ENCODE measurements at places on chromosomes 7 and 10. TPM values are rescaled to one million over a fixed set of nuclear protein-coding genes. Genes with fewer than 3 reads are reported as not detected.
A peak's percentile ranks its signal among the peaks of the same experiment; 100 is the strongest.

- DNase-seq = peak; percentile 83
- no peak overlapping the region for H3K4me3 ChIP-seq
- no peaks in the 10 kb centered on the region for H3K4me1 ChIP-seq
- no peak overlapping the region for H3K27ac ChIP-seq
- no peaks in the 10 kb centered on the region for H3K36me3 ChIP-seq
- no peaks in the 10 kb centered on the region for H3K27me3 ChIP-seq
Measured at GRCh38 chr7:134140889-134141867, 14.0 kb downstream of the LRGUK start.

- no peaks in the 10 kb centered on the region for H3K36me3 ChIP-seq
- peaks cover 8% of the 10 kb centered on the region for H3K4me1 ChIP-seq
- H3K27me3 ChIP-seq = peaks cover 5% of the 10 kb centered on the region
- H3K27ac ChIP-seq = no peak overlapping the region
- no peak for DNase-seq
Measured at GRCh38 chr7:134528749-134529148, 1.4 kb downstream of the AKR1B10 start.

DNA sequence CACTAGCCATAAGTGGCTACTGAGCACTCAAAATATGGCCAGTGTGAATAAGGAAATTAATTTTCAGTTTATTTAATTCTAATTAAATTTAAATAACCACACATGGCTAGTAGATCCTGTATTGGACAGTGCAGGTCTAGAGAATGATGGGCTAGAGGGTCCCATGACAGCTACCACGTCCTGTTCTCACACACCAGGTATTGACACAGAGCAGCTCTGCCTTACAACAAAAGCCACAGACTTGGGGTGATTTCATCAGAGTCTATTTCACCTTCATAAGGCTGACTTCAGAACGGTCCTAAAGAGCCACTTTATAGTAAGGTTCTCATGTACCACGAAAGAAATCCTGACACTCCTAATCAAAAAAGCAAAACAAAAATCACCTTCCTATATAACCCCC is 111.3 kb downstream of the UBE2H start:
- peaks cover 2% of the 10 kb centered on the region for H3K27me3 ChIP-seq
- no peak overlapping the region for H3K27ac ChIP-seq
- peaks cover 13% of the 10 kb centered on the region for H3K4me1 ChIP-seq

DNA sequence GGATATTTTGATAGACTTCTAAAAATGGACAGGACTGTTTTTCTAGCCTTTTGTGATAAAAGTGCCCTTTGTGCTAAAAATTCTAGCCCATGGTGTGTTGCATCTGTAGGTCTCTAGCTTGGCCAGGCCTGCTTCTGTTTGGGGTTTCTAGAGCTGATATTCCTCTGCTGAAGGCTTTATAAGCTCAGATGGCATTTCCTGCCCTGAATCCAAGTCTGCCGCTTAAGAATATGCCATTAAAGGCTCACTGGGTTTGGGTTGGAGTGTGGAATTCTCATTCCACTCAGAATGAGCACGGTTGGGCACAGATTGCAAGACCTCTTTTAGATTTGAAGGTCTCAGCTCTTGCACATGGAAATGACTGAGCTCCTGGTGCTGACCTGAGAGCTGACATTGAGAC is 49.4 kb upstream of the IGFBP3 start:
- peaks cover 8% of the 10 kb centered on the region for H3K4me1 ChIP-seq
- no peaks in the 10 kb centered on the region for H3K36me3 ChIP-seq
- DNase-seq = no peak

GRCh38 chr10:127798111-127798510 is 61.1 kb downstream of the FOXI2 start:
- peaks cover 3% of the 10 kb centered on the region for H3K27me3 ChIP-seq
- no peaks in the 10 kb centered on the region for H3K4me1 ChIP-seq
- H3K36me3 ChIP-seq = no peaks in the 10 kb centered on the region
- DNase-seq = no peak
- no peak overlapping the region for H3K27ac ChIP-seq

GRCh38 chr7:37540917-37541316 is 92.3 kb upstream of the ELMO1 start:
- peaks cover 1% of the 10 kb centered on the region for H3K27me3 ChIP-seq
- peaks cover 20% of the 10 kb centered on the region for H3K4me1 ChIP-seq
- H3K36me3 ChIP-seq = no peaks in the 10 kb centered on the region
- H3K4me3 ChIP-seq = no peak overlapping the region
- no peak overlapping the region for H3K27ac ChIP-seq

- peak overlapping the region; percentile 25 for H3K4me3 ChIP-seq
- H3K27me3 ChIP-seq = peaks cover 4% of the 10 kb centered on the region
- peaks cover 6% of the 10 kb centered on the region for H3K36me3 ChIP-seq
- DNase-seq = peak; percentile 86
- peak overlapping the region; percentile 86 for H3K27ac ChIP-seq
Measured at GRCh38 chr10:102678842-102679289, 34.6 kb downstream of the TRIM8 start.

- H3K4me3 ChIP-seq = no peak overlapping the region
- no peaks in the 10 kb centered on the region for H3K4me1 ChIP-seq
- no peak overlapping the region for H3K27ac ChIP-seq
- H3K27me3 ChIP-seq = no peaks in the 10 kb centered on the region
Measured at GRCh38 chr7:65955718-65956117, 26.3 kb downstream of the GUSB start.

DNA sequence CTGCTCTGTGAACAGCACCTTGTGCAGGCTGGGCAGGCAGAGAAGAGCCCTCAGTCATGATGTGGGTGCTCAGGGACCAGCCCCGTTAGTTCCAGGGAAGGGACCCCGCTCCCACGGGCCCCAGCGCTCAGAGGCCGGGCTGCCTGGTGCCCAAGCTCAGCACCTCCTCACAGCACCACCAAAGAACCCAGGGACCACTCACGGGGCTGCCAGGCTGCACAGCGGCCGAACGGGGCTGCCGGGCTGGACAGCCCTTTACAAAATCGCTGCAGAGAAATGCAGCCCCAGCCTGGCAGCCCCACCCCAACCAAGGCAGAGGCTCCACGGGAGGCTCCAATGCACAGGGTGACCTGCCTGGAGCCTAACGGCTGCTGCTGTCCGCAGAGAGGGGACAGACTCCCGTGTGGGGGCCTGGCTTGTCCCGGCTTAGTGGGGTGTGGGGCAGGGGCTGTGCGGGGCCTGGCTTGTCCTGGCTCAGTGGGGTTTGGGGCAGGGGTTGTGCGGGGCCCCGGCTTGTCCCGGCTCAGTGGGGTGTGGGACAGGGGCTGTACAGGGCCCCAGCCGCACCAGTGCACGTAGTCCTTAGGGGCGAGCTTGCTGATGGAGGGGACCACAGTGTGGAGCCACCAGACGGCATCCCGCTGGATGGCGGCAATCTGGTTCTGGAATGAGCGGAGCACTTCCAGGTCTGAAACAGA is 9.2 kb downstream of the INTS1 start:
- no peak for DNase-seq
- no peaks in the 10 kb centered on the region for H3K4me1 ChIP-seq
- peaks cover 11% of the 10 kb centered on the region for H3K36me3 ChIP-seq
- H3K4me3 ChIP-seq = no peak overlapping the region

DNA sequence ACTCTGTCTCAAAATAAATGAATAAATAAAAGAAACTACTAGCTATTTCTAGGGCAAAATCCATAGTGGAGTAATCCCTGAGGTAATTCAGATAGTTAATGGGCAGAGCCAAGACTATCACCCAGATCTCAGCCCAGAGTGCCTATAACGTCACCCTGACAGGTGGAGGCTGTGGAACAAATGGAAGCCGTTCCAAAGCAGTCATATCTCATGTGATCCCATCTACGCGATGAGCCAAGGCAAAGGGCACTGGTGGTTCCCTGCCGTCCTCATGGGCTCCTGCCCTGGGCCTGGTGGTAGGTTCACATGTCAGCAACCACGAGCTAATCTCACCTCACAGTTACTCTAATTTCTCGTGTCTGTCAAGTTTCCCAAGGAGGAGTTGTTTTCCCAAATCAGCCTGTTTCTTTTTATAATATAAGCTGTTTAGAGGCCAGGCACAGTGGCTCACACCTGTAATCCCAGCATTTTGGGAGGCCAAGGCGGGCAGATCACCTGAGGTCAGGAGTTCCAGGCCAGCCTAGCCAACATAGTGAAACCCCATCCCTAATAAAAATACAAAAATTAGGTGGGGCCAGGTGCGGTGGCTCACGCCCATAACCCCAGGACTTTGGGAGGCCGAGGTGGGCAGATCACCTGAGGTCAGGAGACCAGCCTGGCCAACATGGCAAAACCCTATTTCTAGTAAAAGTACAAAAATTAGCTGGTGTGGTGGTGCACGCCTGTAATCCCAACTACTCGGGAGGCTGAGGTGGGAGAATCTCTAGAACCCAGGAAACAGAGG is 22.5 kb upstream of the ASCC1 start:
- H3K4me1 ChIP-seq = peaks cover 4% of the 10 kb centered on the region
- H3K27me3 ChIP-seq = no peaks in the 10 kb centered on the region
- H3K4me3 ChIP-seq = no peak overlapping the region

DNA sequence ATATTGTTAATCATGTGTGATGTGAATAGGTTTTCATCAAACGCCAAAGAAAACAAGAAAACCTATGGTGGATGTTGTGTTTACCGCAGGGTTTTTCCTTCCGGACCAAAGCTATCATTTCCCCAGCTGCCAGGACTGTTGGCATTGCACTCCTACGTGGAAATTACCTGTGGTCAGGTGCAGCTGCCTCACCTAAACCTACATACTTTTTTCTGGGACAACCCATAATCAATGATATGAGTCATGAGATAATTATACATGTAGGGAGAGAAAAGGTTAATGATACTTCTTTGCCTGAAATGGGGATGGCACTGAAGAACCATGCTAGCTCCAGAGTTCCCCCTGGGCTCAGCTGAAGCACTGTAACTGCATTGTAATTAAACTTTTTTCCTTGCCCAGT is 223.6 kb upstream of the SEMA3E start:
- DNase-seq = no peak
- H3K36me3 ChIP-seq = no peaks in the 10 kb centered on the region
- H3K4me3 ChIP-seq = no peak overlapping the region

GRCh38 chr10:107692072-107692471 is 527.6 kb upstream of the SORCS1 start:
- DNase-seq = no peak
- no peaks in the 10 kb centered on the region for H3K27me3 ChIP-seq
- peaks cover 2% of the 10 kb centered on the region for H3K4me1 ChIP-seq
- no peaks in the 10 kb centered on the region for H3K36me3 ChIP-seq
- H3K27ac ChIP-seq = no peak overlapping the region
- H3K4me3 ChIP-seq = no peak overlapping the region

GRCh38 chr10:28082316-28082715 is 83.4 kb upstream of the ODAD2 start:
- no peak overlapping the region for H3K27ac ChIP-seq
- no peaks in the 10 kb centered on the region for H3K27me3 ChIP-seq
- no peaks in the 10 kb centered on the region for H3K36me3 ChIP-seq
- H3K4me1 ChIP-seq = no peaks in the 10 kb centered on the region
- H3K4me3 ChIP-seq = no peak overlapping the region

GRCh38 chr10:18362892-18363291 is 222.7 kb downstream of the CACNB2 start:
- H3K4me3 ChIP-seq = no peak overlapping the region
- H3K4me1 ChIP-seq = peaks cover 4% of the 10 kb centered on the region
- no peak for DNase-seq
- no peaks in the 10 kb centered on the region for H3K36me3 ChIP-seq
- no peak overlapping the region for H3K27ac ChIP-seq
- no peaks in the 10 kb centered on the region for H3K27me3 ChIP-seq

DNA sequence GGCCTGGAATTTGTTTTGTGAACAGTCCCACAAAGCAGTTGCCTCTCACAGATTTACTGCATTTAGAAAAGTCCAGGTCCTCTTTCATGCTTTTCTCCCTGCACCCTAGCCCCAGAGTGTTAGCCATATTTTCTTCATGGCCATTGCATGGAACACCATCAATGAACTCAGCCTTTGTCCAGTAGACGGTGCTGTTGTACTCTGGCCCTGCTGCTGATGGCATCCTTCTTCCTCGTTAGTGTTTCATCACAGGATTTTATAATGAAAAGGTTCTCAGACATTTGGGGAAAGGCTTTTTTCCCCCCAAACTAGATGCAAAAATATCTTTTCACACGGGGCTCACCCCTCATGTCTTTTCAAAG is 93.0 kb upstream of the SLC25A13 start:
- peak; percentile 52 for DNase-seq
- H3K36me3 ChIP-seq = no peaks in the 10 kb centered on the region
- no peak overlapping the region for H3K27ac ChIP-seq
- no peaks in the 10 kb centered on the region for H3K27me3 ChIP-seq

GRCh38 chr7:132030883-132031282 is 474.5 kb upstream of the PODXL start:
- DNase-seq = no peak
- H3K4me3 ChIP-seq = no peak overlapping the region
- H3K4me1 ChIP-seq = peaks cover 7% of the 10 kb centered on the region
- H3K36me3 ChIP-seq = no peaks in the 10 kb centered on the region
- H3K27me3 ChIP-seq = no peaks in the 10 kb centered on the region

DNA sequence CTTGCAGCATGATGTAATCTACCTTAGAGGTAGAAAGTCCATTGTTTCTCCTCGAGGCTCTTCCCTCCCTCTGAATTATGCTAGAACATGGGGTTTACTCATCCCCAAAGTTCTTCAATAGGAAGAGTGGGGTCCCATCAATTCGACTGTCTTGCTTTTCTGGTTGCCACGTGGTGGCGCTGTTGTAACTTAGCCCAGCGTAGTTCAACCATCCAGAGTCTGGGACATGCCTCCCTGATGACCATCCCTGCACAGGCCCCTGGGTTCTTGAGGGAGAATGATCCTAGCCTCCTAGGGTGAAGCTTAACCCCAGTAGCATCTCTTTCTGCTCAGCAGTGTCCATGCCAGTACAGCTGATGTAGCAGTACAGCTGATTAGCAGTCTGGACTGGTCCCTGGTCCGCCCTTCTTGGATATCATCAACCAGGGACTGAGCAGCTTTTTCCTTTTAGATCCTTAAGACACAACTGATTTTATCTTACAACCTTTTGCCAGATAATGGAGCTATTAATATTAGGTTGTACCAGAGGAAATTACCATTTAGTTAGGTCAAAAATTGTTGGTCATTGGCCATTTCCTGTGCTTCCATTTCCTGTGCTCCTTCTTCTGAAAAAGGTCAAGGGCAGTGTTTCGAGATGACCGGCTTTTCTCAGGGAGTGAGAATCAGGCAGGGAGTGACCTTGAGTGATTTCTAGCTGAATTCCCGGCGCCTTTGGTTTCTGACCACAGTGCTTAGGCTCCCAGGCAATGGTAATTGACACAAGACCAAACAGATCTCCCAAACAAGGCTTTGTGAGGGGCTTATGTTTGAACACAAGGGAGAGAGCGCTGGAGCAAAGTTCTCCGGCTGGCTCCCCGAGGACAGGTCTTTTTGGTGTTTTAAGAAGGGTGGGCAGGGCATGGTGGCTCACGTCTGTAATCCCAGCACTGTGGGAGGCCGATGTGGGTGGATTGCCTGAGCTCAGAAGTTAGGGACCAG is 65.4 kb downstream of the TACC2 start:
- peak; percentile 77 for DNase-seq
- H3K4me3 ChIP-seq = peak overlapping the region; percentile 4
- H3K4me1 ChIP-seq = peaks cover 10% of the 10 kb centered on the region
- no peaks in the 10 kb centered on the region for H3K36me3 ChIP-seq
- H3K27me3 ChIP-seq = peaks cover 4% of the 10 kb centered on the region

KEL gene
- 0.64 TPM for total RNA-seq

FOXI2 gene
- 0.17 TPM for total RNA-seq

PODXL gene
- 12.3 TPM for total RNA-seq

TYSND1 gene
- 1.9 TPM for total RNA-seq

FGL2 gene
- not detected for total RNA-seq

BTBD16 gene
- 0.98 TPM for total RNA-seq

PLEKHA8 gene
- total RNA-seq = 57.9 TPM
